ENCODE measurements at places on chromosomes 2 and 18.
A peak's percentile ranks its signal among the peaks of the same experiment; 100 is the strongest.

DNA sequence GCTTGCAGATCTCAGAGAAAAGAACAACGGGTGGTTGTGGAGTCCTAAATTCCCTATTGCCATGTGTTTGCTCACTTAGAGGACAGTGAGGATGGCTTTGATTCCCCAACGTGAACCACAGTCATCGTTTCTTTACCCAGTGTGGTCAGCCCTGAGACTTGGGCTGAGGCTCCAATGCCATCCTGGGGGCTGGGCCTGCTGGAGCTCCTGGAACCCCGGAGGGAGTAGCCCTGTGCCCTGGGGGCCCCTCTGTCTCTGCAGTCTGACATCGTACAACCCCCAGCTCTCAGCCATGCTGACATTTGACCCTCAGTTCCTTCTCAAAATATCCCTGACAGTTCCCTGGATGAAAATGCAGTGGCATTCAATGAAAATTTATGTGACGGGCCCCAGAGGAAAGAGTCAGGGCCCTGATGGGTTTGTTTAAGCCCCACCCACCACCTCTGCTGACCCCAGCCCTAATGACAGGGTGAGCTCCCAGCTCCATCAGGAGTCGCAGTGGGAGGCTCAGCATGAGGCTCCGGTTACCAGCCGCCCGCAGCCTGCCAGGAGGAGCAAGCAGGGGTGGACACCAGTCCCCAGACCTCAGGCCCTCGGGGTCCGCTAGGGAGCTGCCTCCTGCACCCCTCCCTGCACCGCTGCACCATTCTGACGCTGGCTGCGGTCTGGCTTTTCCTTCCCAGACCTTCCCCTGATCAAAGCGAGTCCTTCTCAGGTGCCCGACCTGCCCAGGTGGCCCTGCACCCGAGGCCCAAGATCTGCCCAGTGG, 120.9 kb downstream of the TWIST2 start:
- peak; percentile 51 for DNase-seq

GRCh38 chr2:162245061-162245460, 1.8 kb upstream of the FAP start:
- no peak for DNase-seq

- DNase-seq = no peak
Measured at GRCh38 chr2:181396256-181397123, 60.7 kb upstream of the ITGA4 start.

GRCh38 chr2:132651115-132652045, 18.6 kb downstream of the LYPD1 start:
- no peak for DNase-seq

All from sciatic nerve (tissue), 2 donors.